ENCODE measurements at places on chromosomes 3 and 15.

DNA sequence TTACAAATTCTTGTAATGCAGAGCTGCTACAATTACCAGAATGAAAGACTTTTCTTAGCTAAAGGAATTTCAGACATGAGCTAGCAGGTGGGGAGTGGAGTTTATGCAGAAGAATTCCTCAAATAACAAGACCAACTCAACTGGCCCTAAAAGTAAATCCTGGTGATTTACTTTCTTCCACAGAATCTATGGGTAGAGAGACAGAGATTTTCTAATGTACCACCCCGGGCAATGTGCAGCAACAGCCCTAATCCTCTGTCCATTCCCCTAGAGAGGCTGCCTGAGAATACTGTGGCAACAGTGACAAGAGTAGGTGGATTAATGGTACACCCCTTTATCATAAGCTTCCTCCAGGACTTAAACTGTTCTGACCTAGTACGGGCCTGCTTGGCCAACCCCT is 55.2 kb downstream of the AQR start:
- no peak for DNase-seq

DNA sequence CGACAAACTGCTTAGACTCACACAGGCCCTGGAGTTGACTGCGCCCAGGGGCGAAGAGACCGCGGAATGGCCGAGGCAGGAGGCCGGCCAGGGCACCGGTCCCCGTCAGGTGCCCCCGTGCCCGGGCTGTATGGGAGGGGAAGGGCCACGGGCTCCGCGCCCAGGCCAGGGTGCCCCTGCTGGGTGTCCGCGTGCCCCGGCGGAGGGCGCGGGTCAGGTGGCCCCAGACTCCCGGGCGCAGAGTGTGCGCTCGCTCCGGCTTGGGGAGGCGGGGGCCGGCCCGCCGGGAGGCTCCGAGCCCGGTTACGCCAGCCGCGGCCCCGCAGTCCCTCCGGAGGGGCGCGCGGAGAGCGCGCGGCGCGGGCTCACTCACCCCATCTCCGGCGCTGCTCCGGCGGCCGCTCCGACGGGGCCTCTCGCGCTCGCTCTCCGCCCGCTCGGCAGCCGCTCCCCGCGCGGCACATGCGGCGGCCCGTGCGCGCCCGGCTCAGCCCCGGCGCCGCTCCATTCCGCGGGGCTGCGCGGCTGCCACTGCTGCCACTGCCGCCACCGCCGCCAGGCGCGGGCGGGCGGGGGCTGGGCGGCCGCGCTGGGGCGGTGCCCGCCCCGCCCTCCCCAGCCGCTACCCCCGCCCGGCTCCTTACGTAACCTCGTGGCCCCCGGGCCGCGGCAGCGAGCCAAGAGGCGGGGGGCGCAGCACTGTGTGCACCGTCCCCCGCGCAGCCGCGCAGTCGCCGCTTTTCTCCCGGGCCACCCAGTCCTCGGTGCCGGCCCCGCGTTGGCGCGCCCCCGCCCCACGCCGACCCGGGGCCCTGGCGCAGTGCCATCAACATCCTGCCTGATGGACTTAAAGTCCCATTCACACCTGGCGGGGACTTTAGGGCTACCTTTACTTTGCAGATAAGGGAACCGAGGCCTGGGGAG is at the start of gene HOMER2:
HOMER2 (minus strand) TSS at position 563 of the 924 bp plus-strand sequence; CDS start at position 378, 185 bp downstream.
- DNase-seq = peak; percentile 28

- peak; percentile 87 for DNase-seq
Measured at GRCh38 chr15:75620841-75621391, 4.6 kb downstream of the SNUPN start.

DNA sequence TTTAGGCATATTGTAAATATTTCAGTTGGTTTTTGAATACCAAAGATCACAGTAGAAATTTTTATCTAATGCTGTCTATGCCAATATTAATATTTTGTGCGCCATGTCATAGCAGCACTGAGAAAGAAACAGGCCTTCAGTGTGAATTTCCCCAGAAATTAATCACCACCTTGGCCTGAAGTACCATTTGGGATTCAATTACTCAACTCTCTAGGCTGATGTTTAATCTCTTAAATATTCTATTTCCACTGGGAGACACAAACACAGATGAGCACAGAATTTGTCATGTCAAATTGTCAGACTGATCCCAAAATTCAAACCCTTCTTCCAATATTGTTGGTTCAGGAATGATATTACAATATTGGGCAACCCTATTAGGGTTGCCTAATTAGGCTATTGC is 509.3 kb downstream of the ROBO1 start:
- no peak for DNase-seq

DNA sequence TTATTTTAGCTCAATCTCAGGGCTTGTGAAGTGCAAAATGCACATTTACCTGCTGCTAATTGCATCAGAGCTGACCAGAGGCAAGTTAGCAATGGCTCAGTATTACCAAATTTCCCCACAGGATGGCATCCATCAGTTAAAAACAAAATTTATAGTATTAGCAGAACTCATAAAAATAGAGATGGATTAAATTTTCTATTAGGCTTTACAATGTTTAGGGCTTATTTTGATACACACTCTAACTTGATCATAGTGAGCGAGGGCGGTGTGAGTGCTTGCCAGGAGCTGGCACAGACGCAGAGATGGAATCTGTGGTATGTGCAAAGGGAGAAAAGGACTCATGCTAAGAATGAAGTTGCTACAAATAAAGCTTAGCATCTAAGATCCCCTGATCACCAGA is 241.0 kb downstream of the NSUN3 start:
- peak; percentile 50 for DNase-seq

DNA sequence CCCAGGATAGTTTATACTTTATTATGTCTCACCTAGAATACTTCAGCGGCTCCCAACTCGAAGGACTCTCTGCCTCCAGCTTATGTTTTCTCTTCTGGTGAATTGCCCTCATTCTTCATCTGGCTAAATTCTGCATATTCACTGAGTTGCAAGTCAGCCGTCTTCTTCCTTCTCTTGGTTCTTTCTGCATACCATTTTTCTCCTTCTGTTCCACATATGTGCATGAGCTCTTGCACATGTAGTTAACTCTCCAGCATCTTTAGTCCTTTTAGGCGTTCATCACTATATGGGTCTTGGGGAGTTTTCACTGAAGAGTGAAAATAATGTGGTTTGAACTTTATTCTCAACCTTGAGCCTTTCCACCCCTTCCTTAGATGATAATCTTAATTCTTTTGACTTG is 70.1 kb downstream of the AP4E1 start:
- DNase-seq = no peak

DNA sequence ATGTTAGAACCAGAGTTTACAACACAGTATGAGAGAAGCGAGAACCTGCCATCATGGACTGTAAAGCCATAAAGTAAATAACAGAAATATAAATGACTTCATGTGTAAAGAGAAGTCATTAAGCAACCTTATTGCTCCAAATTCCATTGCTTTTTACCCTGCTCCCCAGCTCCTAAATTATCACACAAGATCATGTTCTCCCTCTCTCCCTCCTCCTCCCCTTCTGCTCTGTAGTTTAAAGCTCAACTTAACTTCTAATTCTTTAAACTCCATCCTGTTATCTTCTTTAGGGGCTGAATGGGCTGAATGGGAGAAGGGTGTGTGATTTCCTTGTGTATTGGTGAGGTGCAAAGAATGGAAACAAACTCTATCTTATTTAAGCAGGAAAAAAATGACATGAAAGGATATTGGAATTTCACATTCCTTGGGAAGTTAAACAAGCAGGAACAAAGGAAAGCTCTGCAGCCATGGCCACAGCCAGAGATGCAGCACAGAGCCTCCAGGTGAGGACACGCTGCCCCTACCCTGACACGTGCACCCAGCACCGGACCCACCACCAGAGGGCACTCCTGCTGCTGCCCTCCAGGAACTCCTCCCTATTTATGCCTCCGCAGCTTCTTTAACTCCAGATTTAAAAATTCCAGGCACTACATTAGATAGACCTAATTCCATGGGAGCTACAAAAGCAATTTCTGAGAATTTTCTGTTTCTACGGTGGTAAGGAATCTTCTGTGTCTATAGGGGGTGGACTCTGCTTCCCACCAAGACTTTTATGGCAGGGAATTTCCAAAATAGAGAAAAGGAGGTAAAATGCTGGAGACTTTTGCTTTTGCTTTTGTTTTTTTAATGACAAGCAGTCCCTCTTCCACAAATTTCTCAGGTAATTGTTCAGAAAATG is 76.9 kb upstream of the ABI3BP start:
- no peak for DNase-seq

DNA sequence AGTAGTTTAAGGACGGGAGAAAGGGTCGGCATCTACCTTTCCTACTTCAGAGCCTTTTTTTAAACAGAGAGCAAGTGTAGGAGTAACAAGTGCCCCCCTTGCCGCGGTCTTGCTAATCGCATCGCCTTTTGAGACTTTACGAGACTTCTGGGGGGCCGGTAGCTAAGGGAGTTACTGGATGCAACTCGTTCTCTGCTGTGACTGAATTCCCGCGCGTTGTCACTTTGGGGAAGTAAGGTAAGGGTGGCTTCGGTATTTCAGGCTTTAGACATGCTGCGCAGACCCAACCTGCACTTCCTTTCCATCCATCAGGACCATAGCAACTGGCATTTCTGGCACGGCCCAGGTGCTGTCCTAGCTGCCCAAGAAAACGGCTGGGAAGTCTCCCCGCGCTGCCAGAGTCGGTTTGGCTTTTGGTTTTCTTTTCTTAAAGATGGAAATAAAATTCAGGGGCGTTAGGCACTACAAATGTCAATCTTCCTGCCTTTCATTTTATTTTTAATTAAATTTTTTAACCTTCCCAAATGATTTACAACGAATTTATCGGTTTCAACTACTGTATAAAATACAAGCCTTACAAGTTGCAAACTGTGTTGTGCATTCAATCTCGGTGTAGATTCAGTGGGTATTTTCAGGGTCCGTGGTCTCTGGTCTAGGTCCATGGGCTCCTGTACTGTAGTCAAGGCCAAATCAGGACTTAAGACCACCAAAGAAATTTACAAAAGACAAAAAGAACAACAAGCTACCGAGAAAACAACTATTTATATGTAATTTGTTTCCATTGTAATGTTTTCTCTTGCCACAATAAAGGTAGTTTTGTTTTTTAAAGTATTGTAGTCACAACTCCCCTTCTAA is 3.5 kb downstream of the MECOM start:
- DNase-seq = no peak

DNA sequence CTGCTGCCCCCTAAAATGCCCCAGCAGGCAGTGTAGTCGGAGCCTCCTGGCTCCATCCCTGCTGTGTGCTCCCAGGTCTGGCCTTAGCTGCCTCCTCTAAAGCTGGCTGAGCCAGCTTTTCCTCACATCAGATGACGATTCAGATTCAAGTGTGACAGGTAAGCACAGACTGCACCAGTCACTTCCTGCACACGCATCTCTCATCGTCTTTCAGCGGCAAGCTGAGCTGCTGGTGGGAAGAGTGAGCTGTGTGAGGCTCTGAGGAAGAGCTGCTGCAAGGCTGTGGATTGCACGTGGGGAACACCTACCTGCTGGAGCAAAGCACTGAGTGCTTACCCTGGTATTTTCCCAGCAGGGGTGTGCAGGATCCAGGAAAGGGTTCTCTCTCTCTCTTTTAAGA is 88.4 kb upstream of the RPL32 start:
- no peak for DNase-seq

GRCh38 chr3:194893121-194893987 is 207.7 kb downstream of the FAM43A start:
- no peak for DNase-seq

GRCh38 chr15:101024073-101024695 is 105.0 kb downstream of the LRRK1 start:
- DNase-seq = peak; percentile 26

- DNase-seq = no peak
Measured at GRCh38 chr3:138195481-138195880, 8.4 kb downstream of the ARMC8 start.

GRCh38 chr3:99049164-99049563 is 147.7 kb upstream of the DCBLD2 start:
- DNase-seq = peak; percentile 34

- DNase-seq = no peak
Measured at GRCh38 chr3:115551016-115551415, 72.3 kb upstream of the GAP43 start.

- no peak for DNase-seq
Measured at GRCh38 chr3:157271283-157271882, 111.4 kb upstream of the CCNL1 start.

DNA sequence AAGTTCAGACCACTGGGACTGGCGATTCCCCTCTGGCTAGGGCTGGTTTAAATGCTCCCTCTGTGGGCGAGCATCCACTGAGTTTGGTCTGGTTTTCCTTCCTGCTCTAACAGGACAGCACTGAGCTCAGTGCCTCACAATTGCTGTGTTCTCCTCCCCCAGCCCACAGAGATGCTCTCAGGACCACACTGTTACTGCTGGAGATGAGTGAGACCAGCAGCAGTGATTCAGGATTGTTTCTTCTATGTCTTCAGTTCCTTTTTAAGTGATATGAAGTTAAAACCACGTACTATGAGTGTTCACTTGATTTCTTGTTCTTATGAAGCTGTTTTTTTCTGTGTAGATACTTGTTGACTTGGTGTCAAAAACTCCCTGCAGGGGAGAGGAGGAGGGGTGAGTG is 180.4 kb upstream of the COL8A1 start:
- no peak for DNase-seq

GRCh38 chr3:151387842-151388241 is 3.3 kb upstream of the P2RY12 start:
- DNase-seq = no peak

GRCh38 chr3:138336454-138336999 is 6.9 kb upstream of the NME9 start:
- DNase-seq = no peak

- DNase-seq = no peak
Measured at GRCh38 chr3:184894051-184894450, 82.1 kb downstream of the VPS8 start.

DNA sequence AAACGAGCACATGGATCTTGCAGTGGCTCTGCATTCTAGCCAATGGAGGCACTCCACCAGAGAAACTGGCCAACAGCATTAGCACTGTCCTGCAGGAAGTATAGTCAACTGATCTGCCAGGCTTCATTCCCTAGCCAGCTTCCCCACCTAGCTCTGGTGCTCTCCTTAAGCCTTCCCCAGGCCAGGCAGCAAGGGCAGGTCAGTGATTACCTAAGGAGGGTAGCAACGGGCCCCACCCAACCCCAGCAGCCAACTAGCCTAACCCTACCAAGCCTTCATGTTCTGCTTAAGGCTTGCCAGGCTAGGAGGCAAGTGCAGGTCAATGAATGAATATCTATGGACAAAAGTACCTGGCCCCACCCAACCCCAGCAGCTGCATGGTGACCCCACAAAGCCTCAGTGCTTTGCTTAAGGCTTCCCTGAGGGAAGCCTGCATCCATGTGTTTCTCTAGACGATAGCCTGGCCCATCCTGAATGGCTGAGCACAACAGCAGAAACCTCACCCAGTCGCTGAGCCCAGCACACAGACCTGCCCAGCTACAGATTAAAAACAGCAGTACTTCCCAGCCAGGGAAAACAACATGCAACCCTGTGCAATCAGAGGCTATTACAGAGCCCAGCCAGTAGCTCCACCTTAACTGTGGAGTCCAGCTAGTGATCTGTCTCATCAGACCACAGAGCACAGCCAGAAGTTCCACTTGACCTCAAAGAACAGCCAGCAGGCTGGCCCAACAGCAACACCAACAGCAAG is 28.5 kb downstream of the THBS1 start:
- DNase-seq = no peak
